ENCODE measurements at places on chromosomes 4 and X. TPM values are rescaled to one million over a fixed set of nuclear protein-coding genes. Genes with fewer than 3 reads are reported as not detected.
A peak's percentile ranks its signal among the peaks of the same experiment; 100 is the strongest.

CDKL2 gene
- 0.19 TPM for polyA plus RNA-seq

DNA sequence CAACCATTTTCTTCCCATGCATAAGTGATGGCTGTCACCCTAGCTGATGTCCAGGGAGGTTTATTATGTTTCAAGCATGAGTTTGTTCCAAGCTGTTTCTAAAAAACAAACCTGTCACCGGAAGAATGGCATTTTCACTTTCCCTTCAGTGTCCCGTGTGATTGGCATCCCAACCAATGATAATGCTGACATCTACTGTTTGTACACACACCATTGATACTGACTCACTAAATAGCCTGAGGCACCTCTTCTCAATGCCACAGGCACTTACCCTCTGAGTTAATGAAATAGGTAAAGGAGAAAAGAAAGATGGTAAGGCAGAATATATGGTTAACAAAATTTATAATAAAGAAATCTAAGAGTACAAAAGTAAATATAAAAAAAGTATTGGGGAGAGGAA lies 23.1 kb upstream of the VCX2 start:
- DNase-seq = no peak

DNA sequence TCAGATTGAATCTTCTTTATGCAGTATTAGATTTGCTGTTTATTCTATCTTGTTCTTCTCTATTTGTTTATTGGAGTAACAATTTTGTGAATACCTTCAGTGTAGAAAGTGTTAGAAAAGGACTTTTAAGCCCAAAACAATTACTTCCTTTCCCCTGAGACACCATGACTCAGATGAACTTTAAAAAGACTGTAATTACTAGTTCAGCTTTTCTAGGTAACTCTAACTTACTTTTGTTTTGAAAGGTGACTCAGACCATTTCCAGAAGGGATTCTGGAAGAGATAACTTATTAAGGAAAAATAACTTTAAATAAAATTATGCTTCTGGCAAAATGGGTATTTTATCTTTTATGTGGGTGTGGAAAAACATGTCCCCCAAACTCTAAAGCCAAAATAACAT lies 561.5 kb upstream of the PCDH10 start:
- DNase-seq = no peak

GRCh38 chrX:22059775-22060174 lies 27.6 kb downstream of the PHEX start:
- no peak for DNase-seq

DNA sequence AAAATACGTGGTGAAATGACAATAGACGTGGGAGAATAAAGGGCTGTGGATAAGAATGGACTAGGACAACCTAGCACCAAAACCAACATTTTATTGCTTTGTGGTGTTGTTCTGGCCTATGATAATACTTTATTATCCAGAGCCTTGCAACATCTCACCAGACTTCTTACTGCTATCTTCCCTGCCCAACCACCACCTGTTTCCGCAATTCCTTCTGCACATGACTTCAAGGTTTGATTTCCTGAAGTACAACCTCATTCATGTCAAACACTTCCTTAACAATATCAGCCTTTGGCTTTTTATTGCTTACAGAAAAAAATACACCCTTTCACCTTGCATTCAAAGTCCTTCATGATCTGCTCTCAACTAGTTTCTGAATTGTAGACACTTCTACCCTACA lies 84.8 kb downstream of the RTL3 start:
- DNase-seq = no peak

GRCh38 chr4:144591401-144591800 lies 54.6 kb upstream of the HHIP start:
- peak; percentile 78 for DNase-seq

GRCh38 chr4:52982255-52982945 lies 120.3 kb downstream of the RASL11B start:
- DNase-seq = peak; percentile 58

DNA sequence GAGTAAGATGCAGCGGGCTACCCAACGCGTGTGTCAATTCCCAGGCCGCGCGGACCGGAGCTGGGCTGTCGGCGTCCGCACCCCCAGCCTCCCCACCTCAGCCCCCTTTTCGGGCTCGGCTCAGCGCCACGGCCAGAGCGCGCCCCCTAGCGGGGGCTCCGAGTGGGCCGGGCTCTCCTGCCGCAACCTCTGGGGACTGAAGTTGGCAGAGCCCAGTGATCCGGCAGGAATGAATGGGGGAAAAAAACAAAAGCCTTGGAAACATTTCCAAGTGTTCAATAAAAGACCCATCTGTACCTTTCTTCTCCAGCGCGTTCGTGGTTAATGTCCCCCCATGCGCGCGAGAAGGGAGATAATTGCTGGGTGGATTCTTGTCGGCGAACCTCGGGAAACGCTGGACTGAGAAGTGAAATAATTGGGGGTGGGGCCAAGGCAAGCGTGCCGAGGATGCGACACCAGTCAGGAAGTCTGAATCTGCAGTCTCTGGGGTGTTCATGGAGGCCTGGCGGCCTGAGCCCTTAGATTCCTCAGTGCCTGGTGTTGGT lies 5.2 kb upstream of the ARX start:
- no peak for DNase-seq

TMSB15A gene
- 35.6 TPM for polyA plus RNA-seq

DNA sequence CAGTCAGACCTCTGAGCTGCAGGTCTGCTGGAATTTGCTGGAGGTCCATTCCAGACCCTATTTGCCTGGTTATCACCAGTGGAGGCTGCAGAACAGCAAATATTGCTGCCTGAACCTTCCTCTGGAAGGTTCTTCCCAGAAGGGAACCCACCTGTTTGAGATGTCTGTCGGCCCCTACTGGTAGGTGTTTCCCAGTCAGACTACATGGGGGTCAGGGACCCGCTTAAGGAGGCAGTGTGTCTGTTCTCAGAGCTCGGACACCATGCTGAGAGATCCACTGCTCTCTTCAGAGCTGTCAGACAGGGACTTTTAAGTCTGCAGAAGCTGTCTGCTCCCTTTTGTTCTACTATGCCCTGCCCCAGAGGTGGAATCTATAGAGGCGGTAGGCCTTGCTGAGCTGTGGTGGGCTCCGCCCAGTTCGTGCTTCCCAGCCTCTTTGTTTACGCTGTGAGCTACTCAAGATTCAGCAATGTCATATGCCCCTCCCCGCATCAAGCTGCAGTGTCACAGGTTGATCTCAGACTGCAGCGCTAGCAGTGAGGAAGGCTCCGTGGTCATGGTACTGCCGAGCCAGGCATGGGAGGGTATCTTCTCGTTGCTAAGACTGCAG lies 44.1 kb upstream of the KDR start:
- no peak for DNase-seq

- no peak for DNase-seq
Observed at GRCh38 chr4:2352171-2352570, 66.3 kb downstream of the ZFYVE28 start.

DNA sequence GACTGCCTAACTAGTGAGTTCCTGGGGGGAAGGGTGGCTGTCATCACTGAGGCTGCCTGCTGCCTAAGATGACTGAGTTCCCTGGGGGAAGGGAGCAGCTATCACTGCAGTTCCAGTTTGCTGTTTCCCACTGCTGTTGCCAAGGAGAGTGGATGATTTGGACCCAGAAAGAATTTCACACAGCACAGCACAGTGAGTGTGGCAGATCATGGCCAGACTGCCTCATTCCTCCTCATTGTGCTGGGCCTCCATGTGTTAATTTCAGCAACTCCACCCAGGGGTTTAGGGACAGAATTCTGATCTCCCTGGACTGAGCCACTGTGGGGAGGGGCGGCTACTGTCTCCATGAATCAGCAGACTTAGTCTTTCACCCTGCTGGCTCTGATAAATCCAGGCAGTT lies 125.0 kb downstream of the TEX13C start:
- DNase-seq = no peak

- no peak for DNase-seq
Observed at GRCh38 chrX:72028701-72029470, 102.8 kb downstream of the RTL5 start.

TENM3 gene
- 54.9 TPM for polyA plus RNA-seq

GRCh38 chrX:148728901-148729300 lies 228.5 kb downstream of the AFF2 start:
- DNase-seq = no peak

DNA sequence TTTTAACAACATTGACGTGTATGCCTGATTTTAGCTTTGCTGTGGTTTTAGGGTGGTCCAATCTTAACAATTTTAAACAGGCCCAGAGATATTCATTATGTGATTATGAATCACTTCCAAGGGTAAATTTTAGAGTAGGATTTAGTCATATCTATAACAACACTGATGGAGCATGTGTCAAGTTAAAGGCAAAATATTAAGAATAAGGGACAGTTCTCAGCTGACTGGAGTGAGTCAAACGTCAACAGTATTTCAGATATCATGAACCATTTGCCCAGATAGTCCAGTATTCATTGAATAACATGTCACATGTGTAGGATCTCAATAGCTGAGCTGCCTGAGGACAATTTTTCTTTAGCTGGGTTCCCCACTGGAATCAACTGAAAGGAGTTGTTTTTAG lies 61.3 kb upstream of the VCX2 start:
- DNase-seq = no peak

ETNPPL gene
- polyA plus RNA-seq = not detected

DNA sequence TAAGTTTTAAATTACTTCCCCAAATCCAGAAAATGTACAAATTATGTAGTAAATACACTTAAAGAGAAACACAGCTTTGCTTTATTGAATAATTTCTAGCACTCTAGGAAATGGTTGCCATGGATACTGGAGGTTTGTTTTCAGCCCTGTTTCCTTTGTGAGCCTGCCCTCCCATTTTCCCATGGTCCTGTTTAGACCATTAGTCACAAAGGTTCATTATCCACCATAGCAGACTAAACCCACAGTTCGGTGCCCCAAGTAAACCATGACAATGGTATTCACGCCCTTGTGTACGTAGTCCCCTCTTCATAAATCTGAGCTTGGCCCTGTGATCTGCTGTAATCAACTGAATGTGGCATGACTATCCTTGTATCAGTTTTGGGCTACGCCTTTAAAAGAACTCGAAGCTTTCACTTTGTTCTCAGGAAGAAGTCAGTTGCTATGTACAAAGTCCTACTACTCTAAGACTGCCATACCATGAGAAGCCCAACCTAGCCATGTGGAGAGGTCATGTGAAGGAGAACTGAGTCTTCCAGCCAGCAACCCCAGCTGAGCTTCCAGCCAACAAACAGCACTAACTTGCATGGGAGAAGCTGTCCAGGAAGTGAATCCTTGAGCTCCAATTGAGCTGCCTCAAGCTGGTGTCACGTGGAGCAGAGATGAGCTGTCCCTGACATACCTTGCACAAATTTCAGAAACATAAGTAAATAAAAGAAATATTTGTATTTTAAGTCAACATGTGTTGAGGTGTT lies 300.4 kb downstream of the LDB2 start:
- peak; percentile 32 for DNase-seq

FRG2 gene
- polyA plus RNA-seq = not detected

RPGR gene
- polyA plus RNA-seq = 2.0 TPM

VEGFD gene
- 0.43 TPM for polyA plus RNA-seq

MAGEA8 gene
- not detected for polyA plus RNA-seq

PDGFRA gene
- 380 TPM for polyA plus RNA-seq

GRCh38 chr4:57544811-57545654 lies 434.8 kb upstream of the IGFBP7 start:
- no peak for DNase-seq

- DNase-seq = no peak
Observed at GRCh38 chrX:20796450-20796849, 529.7 kb upstream of the RPS6KA3 start.

F8A3 gene
- 6.5 TPM for polyA plus RNA-seq

DNA sequence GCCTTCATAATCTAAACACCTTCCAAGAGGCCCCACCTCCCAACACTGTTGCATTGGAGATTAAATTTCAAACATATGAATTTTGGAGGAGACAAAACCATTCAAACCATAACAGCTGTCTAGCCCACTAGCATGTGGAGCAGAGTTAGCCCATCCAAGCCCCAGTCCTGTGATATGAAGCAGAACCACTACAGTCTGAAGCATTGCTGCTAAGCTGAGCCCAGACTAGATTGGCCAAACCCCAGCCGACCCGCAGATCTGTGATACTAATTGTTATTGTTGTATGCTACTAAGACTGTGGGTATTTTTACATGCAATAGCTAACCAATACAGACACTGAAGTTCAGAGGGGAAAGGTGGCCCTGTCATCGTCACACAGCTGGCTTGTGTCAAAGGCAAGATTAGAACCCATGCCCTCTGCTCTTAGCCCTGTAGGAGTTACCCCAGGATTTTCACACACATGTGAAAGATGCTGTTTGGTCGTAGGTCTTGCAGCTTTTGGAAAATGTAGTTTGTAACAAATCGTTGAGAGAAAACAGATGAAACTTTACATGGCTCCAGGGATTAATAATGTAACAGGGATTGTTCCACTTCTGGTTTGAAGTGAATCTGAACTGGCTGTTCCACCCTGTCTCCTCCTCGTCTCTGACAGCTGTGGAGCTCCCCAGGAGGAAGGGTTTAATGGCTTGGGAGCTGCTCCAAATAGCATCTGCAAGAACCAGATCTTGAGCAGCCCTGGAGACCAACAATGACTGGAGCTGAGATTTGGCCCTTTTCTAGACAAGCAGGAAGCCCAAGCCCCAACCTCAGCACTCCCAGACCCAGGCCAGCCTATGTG lies 517.5 kb downstream of the MID1IP1 start:
- DNase-seq = no peak

PNCK gene
- not detected for polyA plus RNA-seq

DNA sequence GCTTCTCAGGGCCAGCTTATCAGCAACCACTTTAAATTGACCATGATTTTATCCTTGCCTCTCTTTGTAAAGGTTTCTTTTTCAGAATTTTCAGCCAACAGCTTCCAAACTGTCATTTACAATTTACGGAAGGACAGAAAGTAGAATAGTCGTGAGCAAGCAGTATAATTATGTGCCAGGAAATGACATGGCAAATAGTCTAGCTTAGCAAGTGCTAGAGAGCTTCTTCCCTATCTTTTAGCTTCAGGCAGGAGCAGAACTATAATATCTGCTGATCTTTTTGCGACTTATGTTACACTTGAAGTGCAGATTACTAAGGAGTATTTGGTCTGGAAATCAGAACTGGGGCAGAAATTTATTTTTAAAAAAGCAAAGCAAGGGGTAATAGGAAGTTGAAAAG lies 123.0 kb upstream of the AP1S2 start:
- DNase-seq = no peak

DNA sequence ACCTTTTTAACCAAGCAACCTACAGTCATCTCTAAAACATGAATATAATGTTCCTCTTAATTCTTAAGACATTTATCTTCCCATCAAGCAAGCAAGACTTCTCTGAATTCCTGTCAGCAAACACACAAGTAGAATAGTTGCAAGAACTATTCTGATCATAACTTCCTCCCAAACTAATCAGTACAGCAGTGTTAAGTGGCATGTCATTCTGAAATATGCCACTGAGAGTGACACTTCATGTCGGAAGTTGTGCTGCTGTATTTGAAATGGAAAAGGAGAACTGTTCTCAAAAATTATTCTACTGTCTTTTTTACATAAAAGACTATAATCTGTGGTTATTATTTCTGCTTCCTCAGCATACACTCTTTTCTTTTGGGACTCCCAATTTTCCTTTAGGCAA lies 546.6 kb downstream of the PCDH18 start:
- no peak for DNase-seq

Measured in AG04450 (cell line).